ENCODE measurements at places on chromosomes 1 and 21.

DNA sequence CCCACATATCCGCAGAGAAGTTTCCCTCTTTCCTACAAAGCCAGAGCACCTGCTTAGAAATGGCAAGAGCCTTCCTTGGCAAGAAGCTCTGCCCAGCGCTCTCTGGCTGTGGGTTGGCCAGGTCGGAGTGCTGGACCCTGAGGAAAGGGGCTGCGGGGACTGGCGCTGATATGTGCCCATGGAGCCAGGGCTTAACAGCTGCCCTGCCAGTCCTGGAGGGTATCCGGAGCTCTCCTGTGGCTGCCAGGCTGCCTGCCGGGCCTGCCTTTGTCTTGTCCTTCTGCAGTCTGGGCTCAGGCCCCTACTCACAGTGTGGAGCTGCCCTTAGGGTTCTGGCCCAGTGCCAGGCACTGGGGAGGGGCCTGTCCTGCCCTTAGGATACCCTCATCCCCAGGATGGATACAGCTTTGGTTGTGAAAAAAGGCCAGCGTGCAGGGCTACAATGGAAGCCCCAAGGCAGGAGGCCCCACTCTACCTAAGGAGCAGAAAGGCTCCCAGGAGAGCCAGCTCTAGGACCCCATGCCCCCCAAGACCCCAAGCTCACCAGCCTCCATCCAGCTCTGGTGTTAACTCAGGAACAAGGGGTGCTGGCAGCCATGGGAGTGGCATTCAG lies 43.4 kb downstream of the KIAA1614 start:
- no peaks in the 10 kb centered on the region for H3K27me3 ChIP-seq
- H3K4me1 ChIP-seq, result no peaks in the 10 kb centered on the region
- ATAC-seq, result no peak
- H3K27ac ChIP-seq, result no peak overlapping the region

DNA sequence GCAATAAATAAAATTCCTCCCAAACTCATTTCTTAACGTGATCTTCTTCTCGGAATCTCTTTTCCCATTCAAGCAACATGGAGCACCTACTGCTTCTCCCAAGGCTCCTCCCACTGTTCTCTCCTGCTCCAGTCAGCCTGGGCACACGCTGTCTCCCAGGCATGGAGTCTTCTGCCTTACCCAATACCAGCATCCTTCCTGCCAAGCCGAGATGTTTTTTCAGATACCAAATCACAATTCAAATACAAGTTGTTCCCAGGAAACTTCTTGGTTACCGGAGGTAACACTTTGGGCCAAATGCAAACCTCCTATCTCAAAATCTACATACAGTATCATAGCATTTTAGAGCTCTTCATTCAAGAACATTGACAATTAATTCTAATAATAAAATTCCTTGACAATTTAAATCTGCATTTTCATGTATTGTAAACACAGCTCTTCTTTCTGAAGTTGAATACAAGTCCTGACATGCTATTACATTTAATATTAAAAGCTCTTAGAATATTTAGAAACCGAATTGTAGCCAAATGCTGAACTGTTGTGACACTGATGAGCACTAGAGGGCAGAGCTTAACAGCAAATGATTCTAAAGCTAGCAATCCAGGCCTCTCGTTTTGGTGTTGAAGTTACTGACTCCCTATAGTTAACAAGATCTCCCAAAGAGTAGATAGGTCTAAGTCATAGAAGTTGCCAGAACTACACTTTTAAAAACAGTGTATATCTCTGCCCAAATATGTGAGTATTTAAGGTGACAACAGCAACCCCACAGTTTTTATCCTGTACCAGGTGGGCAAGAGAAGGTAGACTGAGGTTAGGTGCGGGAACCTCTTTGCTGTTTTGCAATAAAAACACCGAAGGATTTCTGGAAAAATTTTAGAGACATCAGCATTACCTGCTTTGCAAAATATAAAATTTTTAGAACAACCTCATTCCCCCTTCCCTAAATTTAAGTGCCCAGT lies 52.3 kb downstream of the BCAR3 start:
- H3K36me3 ChIP-seq, result no peaks in the 10 kb centered on the region
- no peak overlapping the region for H3K27ac ChIP-seq
- no peaks in the 10 kb centered on the region for H3K27me3 ChIP-seq
- no peak overlapping the region for H3K4me3 ChIP-seq

- no peaks in the 10 kb centered on the region for H3K27me3 ChIP-seq
- H3K4me1 ChIP-seq, result no peaks in the 10 kb centered on the region
- ATAC-seq, result no peak
- H3K36me3 ChIP-seq, result no peaks in the 10 kb centered on the region
- H3K4me3 ChIP-seq, result no peak overlapping the region
- no peak overlapping the region for H3K27ac ChIP-seq
These were observed 42.2 kb downstream of the GIPC2 start for GRCh38 chr1:78088015-78088414.

DNA sequence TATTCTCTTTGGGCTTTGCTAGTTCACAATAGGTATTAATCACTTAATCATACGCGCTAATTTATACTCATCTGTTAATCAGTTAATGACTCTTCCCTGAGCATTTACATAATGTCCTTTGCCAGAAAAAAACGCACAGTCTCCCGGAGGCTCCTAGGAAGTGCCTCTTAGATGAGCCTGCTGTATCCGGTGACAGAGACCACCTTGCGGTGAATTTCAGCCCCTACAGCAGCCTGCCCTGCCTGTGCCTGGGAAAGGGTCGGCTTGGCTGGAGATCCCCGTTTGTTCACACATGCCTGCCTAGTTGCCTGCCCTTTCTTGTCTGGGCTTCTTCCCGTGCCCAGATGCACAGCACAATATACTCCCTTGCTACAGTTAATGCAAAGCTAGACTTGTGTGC lies 152.9 kb downstream of the ZBTB18 start:
- H3K4me1 ChIP-seq, result no peaks in the 10 kb centered on the region
- H3K4me3 ChIP-seq, result no peak overlapping the region
- H3K36me3 ChIP-seq, result no peaks in the 10 kb centered on the region
- ATAC-seq, result no peak

GRCh38 chr1:186155594-186155993 lies 219.5 kb downstream of the TPR start:
- H3K4me1 ChIP-seq, result peaks cover 3% of the 10 kb centered on the region
- peaks cover 14% of the 10 kb centered on the region for H3K36me3 ChIP-seq
- H3K4me3 ChIP-seq, result no peak overlapping the region

- no peak for ATAC-seq
- H3K27ac ChIP-seq, result peak overlapping the region; percentile 89
- no peaks in the 10 kb centered on the region for H3K36me3 ChIP-seq
- peaks cover 71% of the 10 kb centered on the region for H3K4me1 ChIP-seq
- H3K4me3 ChIP-seq, result no peak overlapping the region
These were observed 25.3 kb upstream of the RAP1A start for GRCh38 chr1:111594306-111594693.

GRCh38 chr1:217899614-217900013 lies 268.5 kb downstream of the SPATA17 start:
- no peak overlapping the region for H3K27ac ChIP-seq
- H3K4me1 ChIP-seq, result no peaks in the 10 kb centered on the region
- H3K27me3 ChIP-seq, result no peaks in the 10 kb centered on the region
- H3K4me3 ChIP-seq, result no peak overlapping the region
- no peak for ATAC-seq
- no peaks in the 10 kb centered on the region for H3K36me3 ChIP-seq

- no peaks in the 10 kb centered on the region for H3K4me1 ChIP-seq
- no peak overlapping the region for H3K27ac ChIP-seq
- no peaks in the 10 kb centered on the region for H3K36me3 ChIP-seq
- no peak for ATAC-seq
These were observed 7.4 kb downstream of the KCNE1 start for GRCh38 chr21:34504595-34504994.

GRCh38 chr21:15763359-15763758 lies 33.6 kb downstream of the USP25 start:
- H3K4me3 ChIP-seq, result no peak overlapping the region
- no peaks in the 10 kb centered on the region for H3K4me1 ChIP-seq
- ATAC-seq, result no peak
- no peaks in the 10 kb centered on the region for H3K27me3 ChIP-seq
- H3K36me3 ChIP-seq, result no peaks in the 10 kb centered on the region

GRCh38 chr1:212315184-212315583 lies 30.0 kb downstream of the PPP2R5A start:
- no peak for ATAC-seq
- H3K4me1 ChIP-seq, result no peaks in the 10 kb centered on the region
- H3K4me3 ChIP-seq, result no peak overlapping the region
- no peaks in the 10 kb centered on the region for H3K36me3 ChIP-seq
- no peaks in the 10 kb centered on the region for H3K27me3 ChIP-seq

DNA sequence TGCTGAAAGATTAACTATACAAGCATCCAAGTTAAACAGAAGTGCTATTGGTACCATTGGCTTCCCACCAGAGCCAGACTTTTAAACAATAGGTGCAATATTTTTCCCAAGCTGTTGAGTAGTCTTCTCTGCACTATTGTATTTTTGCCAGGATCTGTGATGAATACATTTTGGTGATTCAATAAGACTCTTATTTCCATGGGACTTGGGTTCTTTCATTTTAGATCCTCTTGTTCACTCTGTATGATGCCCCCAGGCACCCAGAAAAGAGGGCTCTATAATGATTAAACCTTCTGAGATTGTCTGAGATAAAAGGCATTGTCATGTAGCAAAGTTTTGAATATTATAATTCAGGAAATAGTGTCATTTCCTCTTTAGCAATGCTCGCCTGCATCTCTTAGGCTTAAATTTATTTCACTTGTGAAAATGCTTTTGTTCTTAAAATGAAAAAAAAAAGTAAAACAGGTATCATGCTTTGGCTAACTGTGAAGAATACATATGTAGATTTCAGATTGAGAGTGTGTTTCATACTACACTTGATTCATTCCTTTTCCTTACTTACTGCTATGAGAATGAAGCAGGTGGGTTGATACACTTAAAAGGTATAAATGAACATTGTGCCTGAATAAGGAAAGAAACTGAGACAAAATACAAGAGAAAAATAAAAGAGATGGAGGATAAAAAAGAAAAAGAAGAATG lies 275.0 kb downstream of the HMCN1 start:
- no peaks in the 10 kb centered on the region for H3K36me3 ChIP-seq
- H3K27me3 ChIP-seq, result no peaks in the 10 kb centered on the region
- H3K27ac ChIP-seq, result peak overlapping the region; percentile 49
- no peak overlapping the region for H3K4me3 ChIP-seq

DNA sequence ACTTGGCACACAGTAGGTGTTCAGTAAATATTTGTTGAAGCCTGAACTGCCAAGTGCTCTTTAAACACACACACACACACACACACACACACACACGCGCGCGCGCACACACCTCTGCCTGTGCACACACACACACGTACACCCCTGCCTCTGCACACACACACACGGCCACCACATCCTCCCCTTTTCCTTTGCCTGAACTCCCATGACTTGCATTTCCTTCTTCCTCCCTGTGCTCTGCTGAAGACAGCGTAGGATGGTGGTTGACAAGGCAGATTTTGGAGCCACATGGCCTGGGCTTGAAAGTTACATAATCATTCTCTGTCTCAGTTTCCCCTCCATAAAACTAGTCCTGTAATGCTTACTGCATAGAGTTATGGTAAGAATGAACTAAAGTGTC lies 712.3 kb downstream of the PTPRU start:
- H3K36me3 ChIP-seq, result no peaks in the 10 kb centered on the region
- no peak overlapping the region for H3K27ac ChIP-seq
- no peak overlapping the region for H3K4me3 ChIP-seq
- no peaks in the 10 kb centered on the region for H3K4me1 ChIP-seq
- ATAC-seq, result no peak

GRCh38 chr1:113990530-113990929 lies 11.3 kb downstream of the OLFML3 start:
- H3K4me1 ChIP-seq, result no peaks in the 10 kb centered on the region
- H3K27ac ChIP-seq, result no peak overlapping the region
- ATAC-seq, result no peak
- no peak overlapping the region for H3K4me3 ChIP-seq
- peaks cover 5% of the 10 kb centered on the region for H3K27me3 ChIP-seq

DNA sequence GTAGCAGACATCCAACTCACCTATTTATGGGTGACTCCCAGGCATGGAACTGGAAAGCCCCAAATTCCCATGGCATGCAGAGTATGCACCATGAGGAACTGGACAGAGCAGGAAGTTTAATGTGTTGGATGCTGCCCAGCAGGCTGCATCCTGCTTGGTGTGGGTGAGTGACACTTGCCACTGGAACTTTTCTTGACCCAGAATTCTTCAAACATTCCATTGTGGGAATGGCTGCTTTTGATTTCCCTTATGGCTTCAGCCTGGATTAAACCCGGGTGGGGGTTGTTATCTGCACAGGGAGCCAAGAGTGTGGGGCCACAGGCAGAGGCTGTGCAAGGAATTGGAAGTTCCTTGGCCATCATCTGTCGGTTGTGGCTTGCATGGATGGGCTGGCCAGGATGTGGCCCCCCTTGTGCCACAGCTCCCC lies 26.9 kb upstream of the BACE2 start:
- H3K27ac ChIP-seq, result no peak overlapping the region
- H3K36me3 ChIP-seq, result no peaks in the 10 kb centered on the region
- ATAC-seq, result no peak
- peaks cover 17% of the 10 kb centered on the region for H3K4me1 ChIP-seq
- H3K27me3 ChIP-seq, result peaks cover 23% of the 10 kb centered on the region
- no peak overlapping the region for H3K4me3 ChIP-seq

DNA sequence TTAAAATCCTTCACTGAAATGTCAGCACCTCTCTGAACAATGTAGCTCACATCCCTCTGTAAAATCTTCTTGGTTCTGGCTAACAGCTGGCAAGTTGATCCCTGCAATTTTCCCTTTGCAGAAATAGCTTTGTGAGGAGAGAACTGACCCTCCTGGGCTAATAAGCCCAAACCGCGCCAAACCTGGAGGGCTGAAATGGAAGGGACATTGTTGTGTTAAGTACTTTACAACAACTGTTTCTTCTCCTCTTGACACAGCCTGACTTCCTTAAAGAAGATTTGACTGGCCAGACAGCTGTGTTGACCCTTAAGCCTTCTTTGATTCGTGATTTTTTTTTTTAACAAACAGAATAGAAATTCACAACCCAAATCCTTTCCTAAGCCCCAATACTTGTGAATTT lies 5.7 kb downstream of the LMX1A start:
- no peak overlapping the region for H3K4me3 ChIP-seq
- H3K27me3 ChIP-seq, result peaks cover 98% of the 10 kb centered on the region
- peaks cover 42% of the 10 kb centered on the region for H3K4me1 ChIP-seq
- H3K36me3 ChIP-seq, result no peaks in the 10 kb centered on the region

Measured in gastroesophageal sphincter (tissue), 4 donors.